ENCODE measurements at places on chromosomes 1 and 21.

- DNase-seq = no peak
Observed at GRCh38 chr1:184315254-184315653, 71.6 kb upstream of the C1orf21 start.

GRCh38 chr1:236920286-236920894, 83.9 kb downstream of the MT1HL1 start:
- DNase-seq = no peak

GRCh38 chr1:35229587-35230360, 36.8 kb upstream of the SFPQ start:
- DNase-seq = no peak

GRCh38 chr1:15394258-15394690, 15.4 kb upstream of the EFHD2 start:
- no peak for DNase-seq

Measured in activated T-helper 1 cell treated with anti-CD3 and anti-CD28 coated beads, Interleukin-2, amount 50 U/mL, for 16 hours (primary cell).